Spinal cord (tissue), 10 donors: ENCODE measurements at places on chromosomes 2 and 18. TPM values are rescaled to one million over a fixed set of nuclear protein-coding genes. Genes with fewer than 3 reads are reported as not detected.

The CNTNAP5 gene
- 32.9 TPM for total RNA-seq

- DNase-seq = no peak
Observed at GRCh38 chr18:3209859-3210569, 9.8 kb downstream of the MYOM1 start.

The PCARE gene
- total RNA-seq = 0.06 TPM

DNA sequence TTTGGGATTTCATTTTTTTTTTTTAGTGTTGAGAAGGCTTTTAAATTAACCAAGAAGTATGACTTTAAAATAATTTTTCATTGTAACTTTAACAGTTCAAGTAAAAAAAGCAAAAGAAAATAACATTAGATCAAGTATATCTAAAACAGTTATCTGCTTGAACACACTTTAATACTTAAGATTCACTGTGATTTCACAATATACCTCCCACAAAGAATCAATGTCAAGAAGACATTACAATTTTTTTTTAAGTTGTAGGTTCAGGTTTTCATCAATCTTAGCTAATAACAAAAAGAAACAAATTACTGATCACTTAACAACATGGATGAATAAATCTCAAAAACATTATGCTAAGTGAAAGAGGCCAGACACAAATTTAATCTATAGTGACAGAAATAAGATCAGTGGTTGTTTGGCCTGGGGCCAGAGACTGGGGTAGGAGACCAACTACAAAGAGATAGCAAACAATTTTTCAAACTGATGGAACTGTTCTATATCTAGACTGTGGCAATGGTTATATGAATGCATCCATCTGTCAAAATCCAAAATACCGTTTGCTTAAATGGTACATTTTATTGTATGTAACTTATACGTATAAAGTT lies 74.8 kb upstream of the FRZB start:
- peak; percentile 39 for DNase-seq

GRCh38 chr2:31349160-31349559 lies 65.4 kb downstream of the XDH start:
- DNase-seq = no peak

DNA sequence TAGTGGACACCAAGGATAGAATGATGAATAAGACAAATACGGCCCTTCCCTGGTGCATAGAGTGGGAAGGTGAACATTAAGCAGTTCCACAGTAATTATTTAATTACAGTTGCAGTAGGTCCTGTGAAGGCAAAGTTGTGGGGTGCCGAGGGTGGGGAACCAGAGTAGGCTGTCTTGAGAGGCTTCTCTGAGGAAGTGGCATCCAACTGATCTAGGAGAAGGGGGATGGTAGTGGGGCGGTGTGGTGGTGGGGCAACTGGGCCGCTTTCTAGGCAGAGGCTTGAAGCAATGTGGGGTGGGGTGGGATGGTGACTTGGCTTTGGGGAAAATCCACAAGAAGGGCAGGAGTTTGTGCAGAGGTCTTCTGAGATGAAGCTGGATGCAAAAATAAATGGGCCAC lies 11.7 kb downstream of the ACSL3 start:
- no peak for DNase-seq

DNA sequence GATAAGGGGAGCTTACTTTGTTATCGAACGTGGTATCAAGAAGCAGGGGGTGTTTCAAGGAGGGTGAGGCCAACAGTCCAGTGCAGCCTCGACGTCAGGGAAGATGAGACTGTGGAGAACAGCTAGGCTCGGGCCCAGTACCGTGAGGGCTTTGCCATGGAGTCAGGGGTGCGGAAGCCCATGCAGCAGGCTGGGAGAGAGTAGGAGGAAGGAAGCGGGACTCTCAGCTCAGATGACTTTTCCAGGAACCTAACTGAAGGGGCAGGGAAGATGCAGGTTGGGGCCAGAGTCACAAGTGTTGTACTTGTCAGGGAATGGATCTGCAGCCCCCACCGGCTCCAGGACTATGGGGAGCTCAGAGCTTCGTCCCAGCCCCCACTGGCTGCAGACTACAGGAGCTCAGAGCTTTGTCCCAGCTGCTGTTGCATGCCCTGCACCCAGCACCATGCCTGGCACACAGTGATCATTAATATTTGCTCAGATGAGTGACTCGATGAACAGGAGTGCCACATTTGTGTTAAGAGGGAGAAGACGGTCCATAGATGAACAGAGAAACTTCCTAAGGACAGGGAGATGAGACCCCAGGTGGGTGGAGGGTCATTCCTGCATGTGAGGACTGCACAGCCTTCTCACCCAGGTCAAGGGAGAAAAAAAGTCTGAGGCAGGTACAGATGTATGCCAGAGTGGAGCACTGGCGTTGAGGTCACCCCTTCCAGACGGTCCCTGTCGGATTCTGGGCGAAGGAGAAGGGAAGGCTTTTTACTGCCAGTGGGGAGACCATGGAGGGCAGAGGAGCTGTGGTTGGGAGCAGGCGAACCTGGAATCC lies 36.4 kb downstream of the PTGR3 start:
- DNase-seq = no peak

DNA sequence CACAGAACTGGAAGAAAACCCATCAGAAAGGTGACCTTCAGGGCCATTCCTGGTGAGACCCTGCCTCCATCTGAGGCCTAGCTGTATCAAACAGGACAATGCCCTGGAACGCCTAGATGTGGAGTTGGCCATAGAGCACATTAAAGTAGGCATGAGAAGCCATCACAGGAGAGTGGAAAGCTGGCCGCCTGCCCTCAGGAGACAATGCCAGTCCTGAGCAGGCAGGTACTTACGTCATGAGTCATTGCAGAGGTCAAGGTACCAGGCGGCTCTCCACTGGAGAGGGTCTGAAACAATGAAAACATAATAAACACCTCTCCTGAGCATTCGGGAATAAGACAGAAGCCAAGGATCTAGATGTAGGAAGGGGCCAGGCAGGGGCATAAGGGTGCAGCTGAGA lies 68.6 kb downstream of the CCDC93 start:
- DNase-seq = no peak

The CFC1 gene
- total RNA-seq = 3.3 TPM

The CCDC74B gene
- 17.6 TPM for total RNA-seq

GRCh38 chr2:160411167-160411566 lies 82.4 kb downstream of the RBMS1 start:
- DNase-seq = no peak

The MALT1 gene
- 28.4 TPM for total RNA-seq

The FEV gene
- total RNA-seq = not detected

DNA sequence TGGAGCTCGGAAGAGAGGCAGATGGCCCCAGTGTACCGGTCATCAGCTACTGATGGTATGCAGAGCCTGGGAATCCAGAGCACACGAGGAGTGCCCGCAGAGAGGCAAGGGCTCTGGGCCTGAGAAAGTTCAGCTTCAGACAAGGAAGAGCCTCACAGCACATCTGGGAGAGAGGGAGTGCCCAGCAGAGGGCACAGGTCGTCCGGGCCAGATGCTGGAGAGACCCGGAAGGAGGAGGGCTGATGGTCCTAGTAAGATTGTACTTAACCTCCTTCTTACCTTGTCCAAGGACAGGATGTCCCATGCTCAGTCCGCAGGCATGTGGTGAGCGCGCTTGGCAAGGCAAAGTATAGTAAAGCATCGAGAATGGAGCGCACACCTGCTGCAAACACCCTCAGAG lies 24.4 kb upstream of the CHMP1B start:
- no peak for DNase-seq

The CHMP1B gene
- 51.4 TPM for total RNA-seq

- DNase-seq = no peak
Observed at GRCh38 chr18:11789716-11790510, 61.3 kb upstream of the CHMP1B start.

DNA sequence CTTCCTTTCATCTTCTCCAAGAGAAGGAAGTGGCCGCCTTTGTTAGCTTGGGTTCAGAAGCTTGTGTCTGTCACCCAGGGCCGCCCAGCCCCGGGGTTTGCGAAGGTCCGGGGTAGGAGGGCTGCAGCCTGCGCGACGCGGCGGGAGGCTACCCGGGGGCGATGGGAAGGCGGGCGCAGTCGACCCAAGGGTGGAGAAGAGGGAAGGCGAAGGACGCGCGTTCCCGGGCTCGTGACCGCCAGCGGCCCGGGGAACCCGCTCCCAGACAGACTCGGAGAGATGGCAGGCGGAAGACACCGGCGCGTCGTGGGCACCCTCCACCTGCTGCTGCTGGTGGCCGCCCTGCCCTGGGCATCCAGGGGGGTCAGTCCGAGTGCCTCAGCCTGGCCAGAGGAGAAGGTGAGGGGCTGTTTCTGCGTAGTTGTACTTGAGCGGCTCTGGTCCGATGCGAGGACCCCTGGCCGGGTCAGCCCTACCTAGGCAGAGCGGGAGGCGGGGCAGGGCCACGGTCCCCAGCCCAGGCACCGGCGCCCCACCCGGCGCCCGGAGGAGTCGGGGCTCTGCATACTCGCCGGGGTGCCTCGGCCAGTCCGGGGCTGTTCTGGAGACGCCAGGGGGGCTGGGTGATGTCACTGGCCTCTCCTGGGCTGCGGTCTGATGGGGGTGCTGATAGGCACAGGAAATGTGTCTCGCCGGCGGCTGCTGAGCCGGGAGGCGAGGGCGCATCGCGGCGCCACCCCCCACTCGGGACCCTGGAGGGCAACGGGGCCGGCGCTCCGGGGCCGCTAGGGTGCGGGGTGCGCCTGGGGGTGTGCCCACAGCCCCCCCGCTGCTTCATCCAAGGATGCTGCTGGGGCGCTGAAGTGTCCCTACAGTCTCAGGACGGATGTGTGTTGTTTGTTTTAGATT lies at the start of gene QPCT:
Gene QPCT (plus strand): TSS at position 178 of the 909 bp plus-strand sequence. CDS start 102 bp downstream, at position 280.
- DNase-seq = no peak

- DNase-seq = no peak
Observed at GRCh38 chr2:178700136-178700535, 107.1 kb downstream of the TTN start.

DNA sequence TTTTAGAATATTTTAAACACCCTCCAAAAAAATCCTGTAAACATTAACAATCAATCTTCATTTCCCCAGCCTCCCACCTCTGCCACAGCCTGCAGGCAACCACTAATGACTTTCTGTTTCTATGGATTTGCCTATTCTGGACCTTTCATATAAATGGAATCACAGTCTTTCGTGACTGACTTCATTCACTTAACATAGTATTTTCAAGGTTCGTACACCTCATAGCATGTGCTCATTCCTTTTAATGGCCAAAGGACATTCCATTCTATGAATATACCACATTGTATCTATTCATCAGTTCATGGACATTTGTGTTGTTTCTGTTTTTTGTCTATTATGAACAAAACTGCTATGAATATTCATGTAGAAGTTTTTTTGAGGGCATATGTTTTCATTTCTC lies 48.5 kb downstream of the NAT8 start:
- no peak for DNase-seq

The HOXD3 gene
- total RNA-seq = 11.2 TPM

- no peak for DNase-seq
Observed at GRCh38 chr2:71850306-71850801, 297.3 kb downstream of the CYP26B1 start.

DNA sequence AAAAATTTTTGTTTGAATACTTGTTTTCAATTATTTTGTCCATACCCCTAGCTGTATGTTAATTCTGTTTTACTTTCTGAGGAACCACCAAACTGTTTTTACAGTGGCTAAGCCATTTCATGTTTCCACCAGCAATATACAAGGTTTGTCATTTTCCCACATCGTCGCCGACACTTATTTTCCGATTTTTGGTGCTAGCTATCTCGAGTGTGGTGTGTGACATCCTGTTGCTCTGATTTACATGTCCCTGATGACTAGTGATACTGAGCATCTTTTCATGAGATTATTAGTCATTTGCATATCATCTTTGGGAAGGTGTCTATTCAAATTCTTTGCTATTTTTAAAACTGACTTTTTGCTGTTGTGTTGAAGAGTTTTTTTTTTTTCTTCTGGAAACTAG lies 7.2 kb upstream of the GPC1 start:
- no peak for DNase-seq

GRCh38 chr2:70887550-70888246 lies 48.0 kb upstream of the ATP6V1B1 start:
- no peak for DNase-seq

GRCh38 chr2:138615257-138615656 lies 113.7 kb downstream of the SPOPL start:
- DNase-seq = no peak

DNA sequence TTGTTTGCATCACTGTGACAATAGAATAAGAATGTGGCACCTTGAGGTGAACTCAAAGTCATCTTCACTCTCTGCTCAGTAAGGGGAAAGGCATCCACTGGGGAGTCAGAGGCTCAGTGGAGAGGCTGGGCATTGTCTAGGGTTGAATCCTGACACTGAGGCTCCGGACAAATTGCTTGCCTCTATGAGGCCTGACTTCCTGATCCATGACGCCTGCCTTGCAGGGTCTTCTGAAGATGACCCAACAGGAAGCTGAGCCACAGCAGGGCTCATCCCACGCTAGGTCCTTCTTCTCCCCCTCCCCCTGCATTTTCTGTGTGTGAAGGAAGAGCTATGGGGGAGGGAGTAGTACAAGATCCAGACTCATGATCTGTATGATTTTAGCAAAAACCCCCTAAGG lies 265.1 kb downstream of the SH3BP4 start:
- no peak for DNase-seq

DNA sequence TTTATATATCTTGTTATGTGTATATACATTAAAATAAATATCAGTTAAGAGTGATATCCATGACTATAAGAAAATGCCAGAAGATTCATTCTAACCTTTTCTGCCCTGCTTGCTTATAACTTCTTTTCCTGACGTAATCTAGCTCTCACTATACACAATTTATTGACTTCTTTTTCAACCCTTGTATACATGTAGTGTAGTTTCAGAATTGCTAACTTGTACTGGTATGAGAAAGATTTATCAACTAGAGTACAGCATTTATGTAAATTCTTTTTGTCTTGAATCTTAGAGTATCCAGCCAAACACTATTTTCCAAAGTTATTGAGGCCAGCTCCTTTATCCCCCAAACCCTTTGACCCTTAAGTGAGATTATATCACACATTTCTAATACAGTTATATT lies 798.0 kb upstream of the RAB6C start:
- no peak for DNase-seq

DNA sequence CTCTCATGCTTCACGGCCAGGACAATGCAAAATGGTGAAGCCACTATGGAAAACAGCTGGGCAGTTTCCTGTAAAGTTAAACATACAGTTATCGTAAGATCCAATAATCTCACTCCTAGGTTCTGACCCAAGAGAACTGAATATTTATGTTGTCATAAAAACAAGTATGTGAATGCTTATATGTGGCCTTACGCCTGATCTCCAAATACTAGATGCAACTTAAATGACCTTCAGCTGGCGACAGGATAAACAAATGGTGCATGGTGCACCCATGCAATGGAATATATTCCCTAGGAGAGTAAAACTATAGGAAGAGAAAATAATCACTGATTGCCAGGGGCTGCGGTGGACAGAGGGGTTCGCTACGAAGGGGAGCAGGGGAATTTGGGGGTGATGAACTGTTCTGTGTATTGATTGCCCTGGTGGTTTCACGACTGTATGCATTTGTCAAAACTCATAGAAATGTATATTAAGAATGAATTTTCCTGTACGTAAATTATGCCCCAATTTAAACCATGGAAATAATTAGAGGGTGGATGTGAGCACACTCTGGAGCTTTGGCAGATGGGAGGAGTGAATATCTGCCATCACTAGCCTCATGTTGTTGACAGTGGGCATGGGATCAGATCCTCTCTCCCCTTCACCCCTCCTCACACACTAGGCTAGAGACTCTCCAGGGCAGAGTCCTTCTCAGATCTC lies 100.8 kb upstream of the MYCN start:
- no peak for DNase-seq

The FOXI3 gene
- 0.10 TPM for total RNA-seq
